ENCODE measurements at places on chromosomes 7 and 10. TPM values are rescaled to one million over a fixed set of nuclear protein-coding genes. Genes with fewer than 3 reads are reported as not detected.

FAM13C gene
- not detected for total RNA-seq

SUN3 gene
- not detected for total RNA-seq

C10orf143 gene
- total RNA-seq, result 0.39 TPM

ZC3HAV1L gene
- 14.5 TPM for total RNA-seq

ZNF503 gene
- 13.5 TPM for total RNA-seq

STAG3 gene
- total RNA-seq, result 1.6 TPM

ACSM6 gene
- not detected for total RNA-seq

PCDH15 gene
- total RNA-seq, result not detected

ADAM22 gene
- 0.73 TPM for total RNA-seq

TRIL gene
- 0.73 TPM for total RNA-seq

All from subcutaneous preadipocyte (primary cell).